ENCODE measurements at places on chromosomes 12 and 14.

DNA sequence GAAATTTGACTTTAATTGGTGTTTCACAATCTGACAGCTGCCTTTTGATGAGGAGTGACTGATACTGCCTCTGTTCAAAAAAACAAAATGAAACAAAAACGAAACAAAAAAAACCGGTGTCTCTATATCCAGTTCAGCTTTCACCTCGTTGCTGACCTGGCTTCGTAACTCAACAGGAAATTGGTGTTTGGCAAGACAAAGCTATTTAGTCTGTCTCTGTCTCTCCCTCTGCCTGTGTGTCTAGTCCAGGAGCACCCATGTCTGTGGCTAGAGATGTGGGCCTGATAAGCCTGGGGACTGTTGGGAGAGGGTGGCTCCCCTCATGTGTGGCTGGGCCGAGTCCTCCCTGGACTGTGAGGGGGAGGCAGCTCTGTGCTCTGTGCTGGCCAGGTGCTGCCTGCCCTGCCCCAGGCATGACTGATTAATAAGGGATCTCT is 11.3 kb downstream of the CACNA1C start:
- no peak for DNase-seq

DNA sequence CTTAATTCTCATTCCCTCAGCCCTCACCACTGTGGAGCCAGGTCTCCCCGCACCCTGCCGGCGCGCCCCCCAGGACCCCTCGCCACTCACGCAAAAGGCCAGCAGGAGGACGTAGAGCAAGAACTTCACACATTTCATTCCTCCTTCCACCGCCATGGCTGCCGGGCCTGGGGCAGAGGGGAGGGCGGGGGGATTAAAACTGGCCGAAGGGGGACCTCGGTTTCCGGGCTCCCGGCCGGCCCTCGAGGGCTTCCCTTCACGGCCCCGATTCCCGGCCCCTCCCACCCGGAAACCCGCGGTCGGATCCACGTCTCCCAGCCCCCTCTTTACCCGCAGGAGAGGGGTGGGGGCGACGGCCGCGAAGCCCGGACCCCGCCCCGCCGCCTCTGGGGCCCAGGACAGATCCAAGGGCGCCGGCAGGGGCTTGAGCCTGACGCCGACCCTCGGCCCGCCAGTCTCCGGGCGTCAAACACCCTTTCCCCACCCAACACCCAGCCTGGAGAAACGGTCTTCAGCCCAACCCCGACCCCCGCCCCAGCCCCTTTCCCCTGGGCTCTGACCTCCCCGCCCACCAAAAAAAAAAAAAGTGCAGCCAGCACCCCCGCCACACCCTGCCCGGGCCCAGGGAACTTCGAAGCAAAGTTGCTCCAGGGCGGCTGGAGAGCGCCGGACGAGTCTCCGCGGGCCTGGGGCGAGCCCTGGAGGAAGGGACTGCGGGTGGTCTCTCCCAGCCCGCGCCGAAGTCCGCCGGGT is 447 bp downstream of the CD63 start:
- no peak for DNase-seq

DNA sequence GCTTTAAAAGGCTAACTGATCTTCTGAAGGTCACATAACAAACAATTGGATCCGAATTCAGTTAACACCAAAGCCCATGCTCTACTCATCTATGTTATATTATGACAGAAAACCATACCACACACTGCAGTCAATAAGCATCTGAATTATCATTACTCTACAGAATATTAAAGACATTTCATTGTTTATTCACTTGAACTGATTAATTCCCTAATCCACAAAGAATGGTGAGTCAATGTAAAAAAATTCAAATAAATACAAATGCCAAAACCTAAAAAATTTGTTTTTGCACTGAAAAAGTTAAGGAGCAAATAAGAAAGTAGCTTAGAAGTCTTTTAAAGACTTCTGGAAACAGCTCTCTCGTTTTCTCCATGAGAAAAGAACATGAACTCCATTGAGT is 13.7 kb downstream of the NID2 start:
- no peak for DNase-seq

DNA sequence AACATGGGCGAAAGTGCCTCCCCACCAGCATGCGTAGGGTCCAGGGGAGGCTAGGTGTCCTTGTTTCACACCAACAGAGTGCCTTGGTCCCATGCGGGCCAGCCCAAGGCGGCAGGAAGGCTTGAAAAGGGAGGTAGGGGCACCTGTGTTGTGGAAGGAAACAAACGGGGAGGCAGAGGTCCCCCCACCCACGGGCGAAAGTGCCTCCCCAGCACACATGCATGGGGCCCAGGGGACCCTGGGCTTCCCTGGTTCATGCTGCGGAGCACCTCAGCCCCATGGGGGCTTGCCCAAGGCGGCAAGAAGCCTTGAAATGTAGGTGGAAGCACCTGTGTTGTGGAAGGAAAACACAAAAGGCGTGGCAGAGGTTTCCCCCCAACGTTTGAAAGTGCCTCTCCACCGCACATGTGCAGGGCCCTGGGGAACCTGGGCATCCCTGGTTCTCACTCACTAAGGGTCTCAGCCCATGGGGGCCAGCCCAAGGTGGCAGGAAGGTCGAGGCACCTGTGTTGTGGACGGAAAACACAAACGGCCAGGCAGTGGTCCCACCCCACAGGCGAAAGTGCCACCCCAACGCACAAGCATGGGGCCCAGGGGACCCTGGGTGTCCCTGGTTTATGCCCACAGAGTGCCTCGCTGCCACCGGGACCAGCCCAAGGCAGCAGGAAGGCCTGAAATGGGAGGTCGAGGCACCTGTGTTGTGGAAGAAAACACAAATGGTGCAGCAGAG is 374.7 kb downstream of the ALG10 start:
- DNase-seq = no peak

DNA sequence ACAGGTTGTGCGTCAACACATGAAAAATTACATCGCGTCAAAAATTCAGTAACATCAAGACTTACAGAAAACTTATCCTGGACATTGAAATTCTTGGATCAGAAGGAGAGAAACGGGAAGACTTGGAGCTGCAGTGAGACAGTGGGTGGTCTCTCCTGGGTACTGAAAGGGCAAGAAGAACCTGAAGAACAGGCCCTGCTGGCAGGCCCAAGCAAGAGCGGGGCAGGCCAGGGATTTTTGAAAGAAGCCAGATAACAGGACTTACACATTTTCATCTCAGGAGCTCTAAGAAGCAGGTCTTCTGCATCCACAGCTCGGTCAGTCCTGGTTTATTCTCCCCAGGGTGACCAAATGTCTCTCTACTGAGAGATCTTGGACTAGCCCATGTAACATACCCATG is 466.5 kb upstream of the SOX5 start:
- no peak for DNase-seq

GRCh38 chr12:104426926-104427546 is 29.7 kb upstream of the CHST11 start:
- DNase-seq = no peak

DNA sequence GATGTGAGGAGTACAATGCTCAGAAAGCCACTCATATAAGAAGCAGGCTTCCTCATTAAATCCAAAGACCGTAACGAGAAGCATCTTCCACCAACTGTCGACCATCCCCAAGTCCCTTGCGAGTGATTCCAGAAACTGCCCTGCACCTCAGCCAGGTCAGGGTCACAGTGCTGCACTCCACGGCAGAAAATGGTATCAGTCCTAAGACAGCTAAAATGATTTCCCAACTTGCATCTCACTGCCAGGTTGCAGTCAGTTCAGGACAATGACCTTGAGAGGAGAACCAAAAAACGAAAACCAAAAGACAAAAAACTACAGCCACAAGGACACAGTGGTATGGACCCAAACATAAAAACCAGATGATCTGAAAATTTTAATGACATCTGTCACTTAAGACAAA is 20.6 kb downstream of the SBNO1 start:
- no peak for DNase-seq

- no peak for DNase-seq
Measured at GRCh38 chr12:22115711-22116110, 69.7 kb downstream of the CMAS start.

DNA sequence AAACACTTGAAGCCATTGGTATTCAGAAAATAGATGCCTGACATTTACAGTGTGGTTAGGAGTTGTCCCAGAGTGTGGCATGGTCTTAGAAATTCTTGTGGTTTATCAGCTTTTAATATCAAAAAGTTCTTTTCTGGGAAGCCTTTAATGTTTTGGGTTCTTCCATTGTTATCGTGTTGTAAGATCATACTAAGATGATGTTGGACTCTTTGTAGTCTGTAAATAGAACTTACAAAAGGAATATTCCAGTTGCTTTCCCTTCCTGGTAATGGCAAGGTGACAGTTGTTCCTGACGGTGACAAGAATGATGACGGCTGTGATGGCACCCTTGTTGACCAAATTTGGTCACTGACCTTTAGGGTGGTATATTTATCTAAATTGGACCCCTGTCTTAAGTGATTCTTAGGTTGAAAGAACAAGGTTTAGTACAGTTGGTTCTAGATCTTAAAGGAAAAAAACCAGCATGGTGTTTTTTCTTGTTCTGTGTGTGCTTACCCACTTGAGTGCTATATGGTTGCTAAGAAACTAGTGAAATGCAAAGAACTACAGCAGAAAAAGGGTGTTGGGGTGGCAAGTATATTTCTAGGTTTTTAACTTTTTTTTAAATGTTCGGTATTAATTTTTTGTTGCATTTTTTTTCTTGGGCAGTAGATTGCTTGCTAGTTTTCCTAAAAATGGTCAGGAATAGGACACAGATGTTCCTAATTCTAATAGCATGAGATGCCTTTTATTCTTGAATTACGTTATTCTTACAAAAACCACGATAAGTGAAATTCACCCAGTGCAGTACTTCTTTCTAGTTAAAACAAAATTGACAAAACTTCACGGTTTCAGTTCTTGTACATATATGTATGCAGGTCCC is 2.1 kb downstream of the ATP2A2 start:
- DNase-seq = no peak

GRCh38 chr12:130364578-130364977 is 26.9 kb downstream of the PIWIL1 start:
- DNase-seq = no peak

GRCh38 chr14:68956724-68957123 is 22.4 kb downstream of the ACTN1 start:
- no peak for DNase-seq

DNA sequence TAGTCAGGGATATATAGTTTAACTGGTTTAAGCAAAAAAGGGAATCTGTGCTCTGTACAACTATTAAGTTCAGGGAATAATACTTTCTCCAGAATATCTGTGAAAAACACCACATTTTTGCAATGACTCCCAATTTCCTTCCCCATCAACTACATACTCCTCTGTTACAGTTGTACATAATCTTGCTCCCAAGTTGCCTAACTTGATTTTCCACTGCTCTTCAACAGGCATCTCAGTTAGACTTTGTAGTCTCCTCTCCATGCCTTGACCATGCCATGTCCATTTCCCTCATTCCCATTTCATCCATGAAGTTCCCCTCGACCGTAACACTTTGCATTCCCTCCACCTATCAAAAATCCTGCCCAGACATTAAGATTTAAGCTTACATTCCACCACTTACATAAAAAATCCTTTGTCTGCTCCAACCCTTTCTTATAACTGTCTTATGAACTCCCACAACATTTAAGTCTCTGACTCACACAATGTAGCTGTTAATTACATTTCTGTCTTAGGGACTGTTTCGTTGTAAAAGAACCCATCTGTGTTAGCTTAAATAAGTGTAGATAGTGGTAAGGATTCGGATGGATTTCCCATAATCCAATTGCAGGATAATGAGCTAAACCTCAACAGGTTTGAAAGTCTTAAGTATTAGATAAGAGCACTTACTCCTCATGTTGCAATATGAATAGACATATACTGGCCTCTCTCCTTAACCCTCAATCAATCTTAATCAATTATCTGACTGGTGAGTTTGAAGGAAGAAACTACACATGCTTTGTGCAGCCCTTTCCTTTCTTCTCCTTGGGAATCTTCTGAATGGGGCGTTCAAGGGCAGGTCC is 156.5 kb downstream of the PAWR start:
- no peak for DNase-seq

DNA sequence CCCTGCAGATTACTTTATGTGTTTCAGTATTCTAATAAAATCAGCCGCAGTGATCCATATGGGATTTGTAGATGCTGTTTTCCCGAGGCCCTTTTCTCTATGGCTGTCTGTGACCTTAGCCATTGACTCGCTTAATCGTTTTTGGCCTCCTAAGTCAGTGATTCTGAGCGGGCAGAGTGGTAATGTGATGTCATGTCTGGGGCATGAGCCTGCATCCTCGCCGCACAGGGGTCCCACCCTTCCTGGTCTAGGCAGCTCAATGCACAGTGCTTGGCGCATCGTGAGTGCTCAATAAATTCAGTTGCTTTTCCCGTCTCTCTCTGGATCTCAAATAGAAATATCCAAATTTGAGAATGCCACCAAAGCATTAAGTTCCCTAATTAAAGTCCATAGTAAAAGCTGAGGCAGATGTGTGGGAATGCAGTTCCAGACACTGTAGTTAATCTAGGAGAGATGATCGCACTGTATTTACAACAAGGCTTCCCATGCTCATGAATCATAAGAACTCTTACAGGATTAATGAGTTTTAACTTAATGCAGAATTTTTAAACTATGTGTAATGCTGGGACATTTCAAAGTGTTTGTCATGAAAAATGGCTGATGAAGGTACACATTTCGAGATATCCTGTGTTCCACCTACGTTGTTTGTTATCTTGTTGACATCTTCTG is 29.3 kb downstream of the HMGA2 start:
- DNase-seq = no peak

DNA sequence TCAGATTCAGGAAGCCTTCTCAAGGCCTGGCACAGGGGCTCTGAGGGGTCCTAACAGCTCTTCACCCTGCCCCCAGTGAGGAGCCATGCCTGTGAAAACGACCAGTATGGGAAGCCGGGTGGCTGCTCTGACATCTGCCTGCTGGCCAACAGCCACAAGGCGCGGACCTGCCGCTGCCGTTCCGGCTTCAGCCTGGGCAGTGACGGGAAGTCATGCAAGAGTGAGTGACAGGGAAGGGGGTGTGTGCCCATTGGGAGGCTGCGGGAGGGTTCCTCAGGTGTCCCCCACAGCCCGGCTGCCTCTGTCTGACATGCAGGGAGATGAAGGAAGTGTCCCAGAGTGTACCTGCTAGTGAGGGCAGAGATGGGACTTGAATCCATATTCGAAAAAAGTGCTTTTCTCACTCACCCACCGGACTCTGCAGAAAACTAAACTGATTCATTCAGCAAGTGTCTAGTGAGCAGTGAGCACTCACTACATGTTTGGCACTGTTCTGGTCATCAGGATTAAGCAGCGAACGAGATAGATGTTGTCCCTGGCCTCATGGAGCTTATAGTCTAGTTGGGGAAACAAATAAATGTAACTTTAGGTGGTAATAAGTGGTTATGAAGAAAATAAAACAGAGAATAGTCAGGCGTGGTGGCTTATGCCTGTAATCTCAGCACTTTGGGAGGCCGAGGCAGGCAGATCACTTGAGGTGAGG is 9.4 kb upstream of the LRP1-AS start:
- no peak for DNase-seq

GRCh38 chr12:27309293-27309994 is 23.2 kb upstream of the BMAL2 start:
- DNase-seq = no peak

- DNase-seq = no peak
Measured at GRCh38 chr12:62264706-62265105, 4.5 kb downstream of the USP15 start.

GRCh38 chr14:54085232-54085761 is 128.7 kb upstream of the BMP4 start:
- DNase-seq = no peak
